Esophagus squamous epithelium (tissue), 5 donors: ENCODE measurements at places on chromosomes 7 and 10.

DNA sequence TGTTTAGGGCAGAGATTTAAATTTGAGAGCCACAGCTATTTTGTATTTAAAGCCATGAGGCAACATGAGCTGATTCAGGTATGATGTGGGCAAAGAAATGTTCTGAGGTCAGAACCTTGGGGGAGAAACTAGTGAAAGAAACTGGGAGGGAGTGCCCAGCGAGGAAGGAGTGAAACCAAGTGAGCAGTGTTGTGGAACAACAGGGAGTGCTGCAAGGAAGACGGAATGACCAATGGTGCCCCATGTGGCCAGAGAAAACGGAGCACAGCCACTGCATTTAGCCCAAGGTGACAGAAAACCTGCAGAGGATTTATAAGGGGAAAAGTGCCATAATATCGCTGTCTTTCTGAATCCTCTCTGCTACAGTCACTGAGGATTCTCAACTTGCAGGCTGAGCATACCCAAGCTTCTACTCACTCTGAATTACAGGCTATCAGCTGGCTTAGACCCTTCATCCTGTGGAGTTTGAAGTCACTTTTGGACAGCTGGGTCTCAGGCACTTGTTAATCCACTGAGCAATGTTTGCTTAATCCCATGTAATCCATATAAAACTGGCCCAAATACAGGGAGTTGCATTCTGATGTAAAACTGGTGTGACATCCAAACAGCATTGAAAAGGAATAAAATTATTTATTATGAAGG is 777.3 kb downstream of the CCSER2 start:
- DNase-seq = no peak

DNA sequence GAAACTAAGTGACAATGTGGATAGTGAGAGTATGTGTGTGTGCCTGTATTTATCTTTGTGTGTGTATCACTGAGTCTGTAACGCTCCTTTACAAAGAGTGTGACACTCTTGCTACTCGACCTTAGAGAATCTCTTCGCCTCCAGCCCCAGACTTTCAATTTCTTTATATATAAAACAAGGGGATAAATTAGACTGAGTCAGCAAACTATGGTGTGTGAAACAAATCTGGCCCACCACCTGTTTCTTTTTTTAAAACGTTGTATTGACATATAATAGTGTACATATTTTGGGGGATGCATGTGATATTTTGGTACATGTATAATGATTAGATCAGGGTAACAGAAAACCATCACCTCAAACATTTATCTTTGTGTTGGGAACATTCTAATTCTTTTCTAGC is 240.5 kb downstream of the KCNMA1 start:
- DNase-seq = no peak

DNA sequence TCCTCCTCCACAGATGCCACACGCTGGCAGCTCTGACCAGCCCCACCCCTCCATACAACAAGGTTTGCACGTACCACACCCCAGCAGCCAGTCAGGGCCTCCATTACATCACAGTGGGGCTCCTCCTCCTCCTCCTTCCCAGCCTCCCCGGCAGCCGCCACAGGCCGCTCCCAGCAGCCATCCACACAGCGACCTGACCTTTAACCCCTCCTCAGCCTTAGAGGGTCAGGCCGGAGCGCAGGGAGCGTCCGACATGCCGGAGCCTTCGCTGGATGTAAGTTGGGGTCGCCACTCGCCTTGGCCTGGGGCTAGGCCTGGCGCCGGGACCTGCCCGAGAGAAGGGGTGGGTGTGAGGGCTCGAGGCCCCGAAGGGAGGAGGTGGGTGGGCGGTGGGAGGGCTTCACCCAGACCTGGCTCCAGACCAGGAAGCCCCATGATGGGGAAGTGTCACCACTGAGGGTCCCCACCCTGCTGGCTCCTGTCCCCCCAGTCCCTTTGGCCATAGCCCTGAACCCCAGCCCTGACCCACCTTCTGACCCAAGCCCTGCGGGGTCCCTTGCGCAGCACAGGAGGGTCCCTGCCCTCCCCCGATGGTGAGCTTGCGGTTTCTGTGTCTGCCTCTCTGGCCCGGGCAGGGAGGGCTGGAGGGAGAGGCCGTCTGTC is 36.2 kb upstream of the PPIF start:
- no peak for DNase-seq

DNA sequence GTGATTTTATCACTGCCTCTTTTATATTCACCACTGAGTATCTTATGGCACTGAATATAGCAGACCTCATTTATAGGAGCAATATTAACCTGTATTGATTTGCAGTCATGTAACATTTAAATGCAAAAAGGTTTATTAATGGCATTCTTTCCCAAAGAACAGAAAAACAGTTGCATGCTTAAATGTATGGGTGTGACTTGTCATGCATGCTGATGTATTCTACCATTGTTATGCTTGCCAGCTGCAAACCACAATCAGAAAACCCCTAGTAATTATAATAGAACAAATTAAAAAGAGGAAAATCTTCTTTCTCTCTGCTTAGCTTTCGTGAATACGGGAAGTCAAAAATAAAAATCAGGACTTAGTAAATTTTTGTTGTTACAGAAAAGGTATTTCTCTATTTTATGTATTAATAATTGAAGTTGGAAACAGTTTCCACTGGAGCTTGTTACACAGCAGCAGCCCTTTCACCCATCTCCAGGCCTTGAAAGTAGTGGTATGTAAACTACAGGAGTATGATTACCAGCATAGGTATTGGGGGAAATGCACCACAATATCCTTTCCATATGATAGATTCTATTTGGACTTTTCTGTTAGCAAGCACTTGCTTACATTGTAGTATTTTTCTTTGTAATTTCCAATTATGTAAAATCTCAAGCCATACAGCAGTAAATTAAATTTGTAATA is 147.4 kb upstream of the TEX47 start:
- DNase-seq = no peak

DNA sequence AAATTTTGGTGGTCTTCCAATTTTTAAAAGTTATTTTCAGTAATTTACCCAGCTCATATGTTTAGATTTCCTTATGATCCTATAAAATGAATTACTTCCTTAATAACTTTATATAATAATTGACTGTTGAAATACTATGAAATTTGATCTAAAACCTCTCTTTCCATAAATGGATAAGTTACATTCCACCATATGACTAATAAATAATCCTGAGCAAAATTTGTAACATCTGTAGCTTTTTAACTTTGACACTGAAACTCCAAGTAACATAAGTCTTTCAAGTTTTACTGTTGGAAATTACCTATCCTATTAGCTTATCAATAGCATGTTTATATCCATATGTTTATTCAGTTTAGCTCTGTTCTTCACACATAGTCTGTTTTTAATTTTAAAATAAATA is 85.3 kb downstream of the HECTD2 start:
- no peak for DNase-seq

DNA sequence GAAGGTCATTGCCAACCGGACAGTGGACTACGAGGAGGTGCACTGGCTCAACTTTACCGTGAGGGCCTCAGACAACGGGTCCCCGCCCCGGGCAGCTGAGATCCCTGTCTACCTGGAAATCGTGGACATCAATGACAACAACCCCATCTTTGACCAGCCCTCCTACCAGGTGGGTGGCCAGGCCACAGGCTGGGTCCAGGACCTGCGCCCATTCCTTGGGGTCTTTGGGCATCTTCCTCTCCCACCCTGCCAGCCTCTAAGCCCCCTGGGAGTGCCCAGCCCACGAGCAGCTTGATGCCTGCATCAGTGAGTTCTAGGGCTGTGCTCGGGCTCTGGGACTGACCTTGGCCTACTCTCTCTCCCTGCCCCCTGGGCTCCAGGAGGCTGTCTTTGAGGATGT is 25.8 kb upstream of the VSIR start:
- no peak for DNase-seq

- no peak for DNase-seq
Observed at GRCh38 chr10:76021398-76021797, 590.0 kb downstream of the LRMDA start.

DNA sequence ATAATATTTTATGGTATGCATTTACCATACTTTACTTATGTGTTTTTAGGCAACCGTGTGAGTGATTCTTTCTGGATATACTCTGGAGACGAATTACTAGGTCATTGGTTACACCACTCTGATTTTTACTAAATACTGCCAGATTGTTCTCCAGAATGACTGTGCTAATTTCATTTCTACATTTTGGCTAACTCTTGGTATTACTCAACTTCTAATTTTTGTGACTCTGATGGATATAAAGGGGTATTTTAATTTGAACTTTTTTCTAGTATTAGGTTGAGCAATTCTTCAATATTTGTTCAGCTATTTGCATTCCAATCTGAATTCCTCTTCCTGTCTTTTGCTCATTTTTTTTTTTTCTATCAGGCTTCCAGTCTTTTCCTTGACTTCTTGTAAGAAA is 223.6 kb downstream of the MDFIC start:
- DNase-seq = no peak

DNA sequence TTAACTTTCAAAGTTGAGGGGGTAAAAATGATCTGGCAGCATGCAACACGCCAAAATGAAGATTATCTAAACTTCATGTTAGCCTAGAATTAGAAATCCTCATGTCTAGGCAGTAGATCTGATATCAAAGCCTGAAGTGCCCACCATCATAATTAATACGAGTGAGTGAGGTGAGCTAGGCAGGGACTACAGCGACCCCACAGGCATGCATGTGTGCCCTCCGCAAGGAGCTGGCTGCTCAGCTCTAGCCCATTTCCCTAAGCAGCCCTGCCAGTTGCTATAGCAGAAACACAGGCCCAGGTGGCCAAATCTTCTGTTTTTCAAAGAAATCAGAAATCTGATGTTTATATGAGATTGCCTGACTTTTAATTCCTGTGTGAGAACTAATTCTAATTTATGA is 93.1 kb upstream of the IFRD1 start:
- no peak for DNase-seq
